ENCODE measurements at places on chromosomes 12 and 14. TPM values are rescaled to one million over a fixed set of nuclear protein-coding genes. Genes with fewer than 3 reads are reported as not detected.

The IGF1 gene
- polyA plus RNA-seq = 8.0 TPM

The OTOGL gene
- 0.09 TPM for polyA plus RNA-seq

The ADAMTS20 gene
- polyA plus RNA-seq = not detected

The AJUBA gene
- polyA plus RNA-seq = 1.9 TPM

The ARID4A gene
- 8.7 TPM for polyA plus RNA-seq

The PLEKHD1 gene
- 0.04 TPM for polyA plus RNA-seq

The KRT6A gene
- 6.7 TPM for polyA plus RNA-seq

The RBP5 gene
- polyA plus RNA-seq = 5.1 TPM

The GNB3 gene
- polyA plus RNA-seq = 3.2 TPM

The DTX3 gene
- not detected for polyA plus RNA-seq

The BLOC1S1 gene
- 177 TPM for polyA plus RNA-seq
